ENCODE measurements at places on chromosomes 7 and 10. TPM values are rescaled to one million over a fixed set of nuclear protein-coding genes. Genes with fewer than 3 reads are reported as not detected.
A peak's percentile ranks its signal among the peaks of the same experiment; 100 is the strongest.

DNA sequence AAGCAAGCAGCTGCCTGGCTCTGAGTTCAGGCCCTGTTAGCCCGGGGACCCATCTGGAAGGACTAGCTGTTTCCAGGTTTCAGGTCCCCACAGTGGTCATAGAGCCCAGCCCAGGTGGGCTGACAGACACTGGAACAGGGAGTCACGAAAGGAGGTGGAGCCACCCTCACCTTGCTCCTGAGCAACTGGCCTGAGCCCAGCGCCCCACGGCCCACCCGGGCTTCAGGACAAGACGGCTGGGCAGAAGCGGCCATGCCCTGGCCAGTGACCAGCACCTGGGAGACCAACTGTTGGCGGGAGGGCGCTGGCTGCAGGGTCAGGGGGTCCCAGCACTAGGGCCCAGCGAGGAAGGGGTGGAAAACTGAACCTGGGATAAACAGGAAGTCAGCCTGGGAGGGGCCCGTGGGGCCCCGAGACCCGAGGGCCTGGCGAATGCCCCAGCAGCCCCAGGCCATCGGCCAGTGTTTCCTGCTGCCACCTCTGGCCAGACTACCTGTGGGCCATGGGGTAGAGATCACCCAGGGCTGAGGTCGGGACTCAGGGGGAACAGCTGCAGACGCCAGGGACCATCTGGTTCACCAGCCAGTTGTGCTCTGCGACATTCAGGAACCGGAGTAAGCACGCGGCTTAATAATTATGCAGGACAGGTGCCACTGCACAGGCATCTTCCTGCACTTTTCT lies 282.1 kb upstream of the PPP2R2D start:
- H3K4me3 ChIP-seq: no peak overlapping the region
- no peaks in the 10 kb centered on the region for H3K4me1 ChIP-seq
- no peak overlapping the region for H3K27ac ChIP-seq
- DNase-seq: no peak

DNA sequence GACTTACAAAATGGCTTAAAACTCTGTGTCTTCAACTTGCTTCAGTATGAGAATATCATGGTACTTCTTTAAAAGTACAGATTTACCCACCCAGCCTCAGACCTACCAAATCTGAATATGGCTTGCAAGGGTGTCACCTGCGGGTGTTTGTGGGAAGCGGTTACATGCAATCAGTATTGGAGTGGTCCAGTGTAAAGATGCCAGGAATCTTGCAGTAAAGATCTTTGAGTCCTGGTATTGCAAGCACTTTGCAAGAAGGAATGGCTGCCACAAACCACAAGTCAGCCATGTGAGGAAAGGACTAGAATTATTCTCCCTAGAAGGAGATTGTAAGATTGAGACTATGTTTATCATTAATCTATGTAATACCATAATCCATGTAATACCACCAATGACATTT lies 115.1 kb downstream of the PON1 start:
- no peak for DNase-seq
- no peak overlapping the region for H3K27ac ChIP-seq
- no peaks in the 10 kb centered on the region for H3K27me3 ChIP-seq
- no peaks in the 10 kb centered on the region for H3K36me3 ChIP-seq
- H3K4me1 ChIP-seq: no peaks in the 10 kb centered on the region

VENTX gene
- total RNA-seq: 21.5 TPM

- no peaks in the 10 kb centered on the region for H3K36me3 ChIP-seq
- peaks cover 9% of the 10 kb centered on the region for H3K4me1 ChIP-seq
- no peaks in the 10 kb centered on the region for H3K27me3 ChIP-seq
- H3K27ac ChIP-seq: no peak overlapping the region
- no peak overlapping the region for H3K4me3 ChIP-seq
- no peak for DNase-seq
Observed at GRCh38 chr10:104931612-104932134, 290.6 kb downstream of the SORCS3 start.

DNA sequence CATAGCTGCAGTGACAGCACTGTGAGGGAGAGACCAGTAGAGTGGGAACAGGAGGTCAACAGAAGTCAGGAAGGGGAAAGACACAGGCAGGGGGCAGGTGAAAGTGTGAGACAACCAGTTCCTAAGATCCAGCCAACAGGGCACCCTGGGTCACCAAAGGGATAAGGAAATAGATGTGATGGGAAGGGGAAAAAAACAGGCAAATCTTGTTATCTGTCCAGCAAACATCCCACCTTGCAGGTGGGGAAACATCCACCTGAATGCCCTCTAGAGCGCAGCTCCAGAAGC lies 42.5 kb downstream of the DPCD start:
- DNase-seq: no peak
- H3K4me1 ChIP-seq: peaks cover 6% of the 10 kb centered on the region
- no peak overlapping the region for H3K27ac ChIP-seq
- H3K4me3 ChIP-seq: no peak overlapping the region

ZNF467 gene
- total RNA-seq: 0.73 TPM

DNA sequence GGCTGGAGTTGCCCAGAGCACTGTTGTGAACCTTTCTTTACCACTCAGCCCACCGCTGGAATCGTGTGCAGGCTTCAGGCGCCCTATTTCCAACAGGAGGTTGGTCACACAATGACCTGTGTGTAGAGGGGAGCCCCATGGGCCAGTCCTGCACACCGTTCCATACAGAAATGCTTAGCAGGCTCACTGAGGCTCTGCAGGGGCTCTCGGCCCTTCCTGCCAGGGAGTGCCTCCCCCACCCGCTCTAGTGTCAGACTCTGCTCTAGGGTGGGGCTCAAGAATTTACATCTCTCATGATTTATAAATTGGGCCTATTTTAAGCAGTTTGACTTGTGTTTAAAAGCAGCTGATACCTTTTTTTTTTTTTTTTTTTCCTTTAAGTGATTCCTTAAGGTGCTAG lies 42.0 kb downstream of the SHH start:
- H3K4me3 ChIP-seq: no peak overlapping the region
- H3K27ac ChIP-seq: no peak overlapping the region
- no peaks in the 10 kb centered on the region for H3K4me1 ChIP-seq

GJD4 gene
- total RNA-seq: not detected

DNA sequence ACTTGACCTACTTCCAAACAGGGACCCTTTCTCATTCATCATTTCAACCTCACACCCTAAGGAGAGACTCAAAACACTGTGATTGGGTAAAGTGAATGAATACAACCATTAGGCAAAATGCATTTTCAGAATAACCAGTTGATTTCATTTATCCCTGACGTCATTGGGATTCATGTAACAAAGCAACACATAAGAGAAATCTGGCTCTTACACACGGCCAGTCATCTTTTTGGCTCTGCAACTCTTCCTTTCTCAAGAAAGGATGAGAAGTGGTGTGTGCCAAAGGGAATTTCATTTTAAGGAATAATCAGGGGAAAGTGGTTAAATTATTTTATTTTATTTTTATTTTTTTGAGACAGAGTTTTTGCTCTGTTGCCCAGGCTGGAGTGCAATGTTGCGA lies 83.1 kb downstream of the CPVL start:
- DNase-seq: no peak
- no peak overlapping the region for H3K4me3 ChIP-seq

CYP3A4 gene
- 0.33 TPM for total RNA-seq

DNA sequence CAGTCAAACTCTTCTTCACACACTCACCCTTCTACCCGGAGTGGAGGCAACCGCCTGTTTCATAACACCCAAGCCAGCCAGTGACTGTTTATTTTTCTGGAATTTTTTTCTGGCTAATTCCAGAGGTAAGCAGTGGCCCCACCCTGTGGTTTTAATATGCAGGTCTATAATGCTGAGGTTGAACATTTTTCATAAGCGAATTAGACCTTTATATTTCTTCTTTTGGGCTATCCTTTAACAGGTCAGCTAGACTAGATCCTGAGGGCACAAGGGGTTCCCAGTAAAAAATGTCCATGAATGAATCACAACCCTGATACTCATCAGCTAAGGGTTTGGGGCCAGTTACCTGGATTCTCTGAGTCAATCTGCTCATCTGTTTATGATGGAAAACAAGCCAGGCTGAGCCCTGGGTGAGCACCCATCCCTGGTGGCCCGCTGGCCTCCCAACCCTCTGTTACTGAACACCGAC lies 76.2 kb downstream of the GRB10 start:
- DNase-seq: no peak
- peak overlapping the region; percentile 69 for H3K27ac ChIP-seq
- H3K4me3 ChIP-seq: no peak overlapping the region
- H3K4me1 ChIP-seq: peaks cover 64% of the 10 kb centered on the region
- no peaks in the 10 kb centered on the region for H3K27me3 ChIP-seq
- H3K36me3 ChIP-seq: peaks cover 7% of the 10 kb centered on the region

- no peak overlapping the region for H3K4me3 ChIP-seq
- H3K4me1 ChIP-seq: peaks cover 41% of the 10 kb centered on the region
- peaks cover 3% of the 10 kb centered on the region for H3K27me3 ChIP-seq
- no peak overlapping the region for H3K27ac ChIP-seq
- no peak for DNase-seq
Observed at GRCh38 chr7:100944138-100944537, 5.2 kb upstream of the MUC3A start.

VWDE gene
- total RNA-seq: 23.1 TPM

DNA sequence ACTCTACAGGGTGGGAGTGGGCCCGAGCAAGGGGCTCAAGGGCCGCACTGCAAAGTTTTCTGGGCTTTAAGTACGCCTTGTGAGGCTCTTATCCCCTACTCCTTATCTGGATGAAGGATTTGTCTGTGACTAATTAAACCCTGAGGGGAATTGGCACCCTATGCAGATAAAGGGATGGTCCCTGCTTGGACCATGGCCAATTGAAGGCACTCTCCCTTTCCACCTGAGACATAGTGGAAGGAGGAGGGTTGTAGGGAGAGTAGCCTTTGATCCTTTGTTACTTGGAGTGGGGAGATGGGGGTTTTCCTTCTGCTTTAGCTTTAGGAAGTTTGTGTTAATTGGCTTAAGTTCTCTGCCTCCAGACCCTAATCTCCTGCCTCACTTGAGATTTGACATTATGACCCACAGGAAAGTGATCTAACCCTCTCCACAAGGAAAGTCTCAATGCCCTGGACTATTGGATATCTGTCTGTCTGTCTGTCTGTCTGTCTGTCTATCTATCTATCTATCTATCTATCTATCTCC lies 1158.8 kb upstream of the SORCS1 start:
- H3K4me3 ChIP-seq: no peak overlapping the region
- H3K4me1 ChIP-seq: peaks cover 29% of the 10 kb centered on the region
- no peaks in the 10 kb centered on the region for H3K36me3 ChIP-seq
- H3K27ac ChIP-seq: no peak overlapping the region

BTBD16 gene
- not detected for total RNA-seq

Data from WTC11 (cell line).